H7 (cell line): ENCODE measurements at places on chromosomes 5 and 9. TPM values are rescaled to one million over a fixed set of nuclear protein-coding genes. Genes with fewer than 3 reads are reported as not detected.

Gene HSD17B3
- 0.24 TPM in 1 of 2 replicates, not detected in the other for total RNA-seq

Gene GRIA1
- 0.28 and 0.44 TPM in 2 replicates for total RNA-seq

Gene EPB41L4B
- 9.1 and 11.8 TPM in 2 replicates for total RNA-seq

Gene ADAMTS16
- total RNA-seq = 12.3 and 15.1 TPM in 2 replicates

Gene PCDHB9
- total RNA-seq = not detected in 2 replicates

Gene GOLM1
- total RNA-seq = 24.3 and 31.5 TPM in 2 replicates

Gene CCL28
- not detected in 2 replicates for total RNA-seq
